ENCODE measurements at places on chromosomes 4 and X.
A peak's percentile ranks its signal among the peaks of the same experiment; 100 is the strongest.

- no peak for DNase-seq
Observed at GRCh38 chr4:105894660-105895582, at the start of gene NPNT. NPNT (plus strand) TSS chr4:105895471; CDS start chr4:105895653, 182 bp downstream.

DNA sequence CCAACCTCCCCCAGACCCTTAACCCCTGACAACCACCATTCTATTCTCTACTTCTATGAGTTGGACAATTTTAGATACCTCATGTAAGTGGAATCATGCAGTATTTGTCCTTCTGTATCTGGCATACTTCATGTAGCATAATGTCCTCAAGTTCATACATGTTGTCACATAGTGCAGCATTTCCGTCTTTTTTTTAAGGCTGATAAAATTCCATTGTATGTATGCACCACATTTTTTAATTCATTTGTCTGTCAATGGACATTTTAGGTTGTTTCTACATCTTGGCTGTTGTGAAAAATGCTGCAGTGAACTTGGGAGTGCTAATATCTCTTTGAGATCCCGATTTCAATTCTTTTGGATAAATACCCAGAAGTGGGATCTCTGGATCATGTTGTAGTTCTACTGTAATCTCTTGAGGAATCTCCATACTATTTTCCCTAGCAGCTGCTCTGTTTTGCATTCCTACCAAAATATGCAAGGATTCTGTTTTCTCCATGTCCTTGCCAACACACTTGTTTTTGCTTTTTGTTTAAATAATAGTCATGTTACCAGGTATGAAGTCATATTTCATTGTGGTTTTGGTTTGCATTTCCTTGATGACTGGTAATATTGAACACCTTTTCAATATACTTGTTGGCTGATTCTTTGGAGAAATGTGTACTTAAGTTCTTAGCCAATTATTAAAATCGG, 48.8 kb upstream of the ADAD1 start:
- DNase-seq = no peak

- DNase-seq = peak; percentile 63
Observed at GRCh38 chrX:41561045-41561444, 113.9 kb downstream of the NYX start.

GRCh38 chr4:93183576-93183975, 645.0 kb upstream of the ATOH1 start:
- DNase-seq = no peak

DNA sequence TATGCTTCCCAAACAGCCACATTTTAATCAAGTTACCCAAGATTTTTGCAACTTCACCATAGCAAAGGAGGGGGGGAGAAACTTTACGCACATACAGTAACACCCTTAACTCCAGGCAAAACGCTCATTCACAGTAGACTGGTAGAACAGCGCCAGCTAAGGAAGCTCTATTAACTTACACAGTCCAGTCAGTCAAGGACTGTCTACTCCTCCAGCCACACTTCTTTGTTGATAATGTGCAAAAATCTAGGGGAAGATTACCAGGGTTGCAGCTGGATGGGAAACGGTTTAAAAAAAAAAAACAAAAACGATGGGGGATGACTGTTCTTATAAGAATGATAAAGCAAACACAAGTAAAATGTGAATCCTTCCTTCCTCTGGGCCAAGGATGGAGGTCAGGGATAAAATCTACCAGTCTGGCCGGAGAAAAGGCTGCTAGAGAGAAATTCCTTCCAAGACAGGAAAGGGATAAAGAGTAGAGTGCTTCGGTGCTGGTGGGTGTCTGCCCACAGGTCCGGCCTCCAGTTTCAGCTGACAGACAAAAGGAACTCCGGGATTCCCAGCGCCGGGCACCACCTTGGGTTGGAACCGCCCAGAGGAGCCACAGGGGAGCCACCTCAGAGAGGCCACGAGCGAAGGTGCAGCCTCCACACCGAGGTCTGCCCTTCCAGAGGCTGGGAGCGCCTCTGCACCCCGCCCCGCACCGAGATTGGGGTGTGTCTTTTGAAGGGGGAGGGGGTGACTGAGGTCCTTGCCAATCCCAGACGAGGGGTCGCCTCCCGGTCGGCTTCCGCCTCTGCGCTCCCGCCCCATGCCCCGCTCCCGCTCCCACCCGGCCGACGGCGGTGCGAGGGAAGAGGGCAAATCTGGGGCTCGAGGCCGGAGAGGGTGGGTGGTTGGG, 811 bp downstream of the ANKRD50 start:
- peak; percentile 66 for DNase-seq

DNA sequence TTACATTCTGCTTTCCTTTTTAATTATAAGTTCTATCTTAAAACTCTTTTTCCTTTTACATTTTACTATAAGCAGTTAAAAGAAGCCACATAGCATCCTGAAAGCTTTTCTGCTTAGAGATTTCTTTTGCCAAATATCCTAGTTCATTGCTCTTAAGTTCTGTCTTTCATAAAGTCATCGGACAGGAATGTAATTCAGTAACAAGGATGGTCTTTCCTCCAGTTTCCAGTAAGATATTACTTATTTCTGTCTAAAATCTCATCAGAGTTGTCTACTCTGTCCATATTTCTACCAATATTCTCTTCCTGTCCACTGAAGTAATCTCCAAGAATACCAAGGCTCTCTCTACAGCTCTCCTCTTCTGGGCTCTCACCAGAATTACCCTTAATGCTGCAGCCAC, 37.5 kb upstream of the ADH1C start:
- DNase-seq = no peak

- DNase-seq = no peak
Observed at GRCh38 chr4:176818531-176818930, 25.8 kb upstream of the VEGFC start.

DNA sequence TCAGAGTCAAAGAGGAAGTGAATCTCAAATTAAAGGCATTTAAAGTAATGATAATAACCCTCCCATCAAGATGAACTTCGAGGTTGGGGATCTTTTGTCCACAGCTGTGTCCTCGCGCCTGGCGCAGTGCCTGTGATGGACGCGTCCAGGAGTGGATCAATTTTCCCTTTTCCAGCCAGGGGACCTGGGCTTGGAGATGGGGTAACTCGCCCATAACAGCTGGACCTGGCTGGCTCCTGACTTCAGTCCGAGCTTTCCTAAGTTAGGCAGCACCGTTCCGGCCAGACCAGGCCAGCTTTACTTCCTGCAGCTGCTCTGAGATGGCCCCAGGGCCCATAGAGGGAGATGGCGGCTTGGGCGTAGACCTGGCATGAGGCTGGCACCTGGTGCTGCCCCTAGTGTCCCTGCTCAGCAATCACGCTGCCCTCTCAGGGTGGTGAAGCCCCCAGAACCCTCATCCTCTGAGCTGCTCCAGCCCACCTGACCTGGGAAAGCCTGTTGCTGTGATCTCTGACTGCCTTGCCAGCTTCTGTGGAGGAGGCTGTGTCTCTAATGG, 23.9 kb downstream of the ADRA2C start:
- no peak for DNase-seq

DNA sequence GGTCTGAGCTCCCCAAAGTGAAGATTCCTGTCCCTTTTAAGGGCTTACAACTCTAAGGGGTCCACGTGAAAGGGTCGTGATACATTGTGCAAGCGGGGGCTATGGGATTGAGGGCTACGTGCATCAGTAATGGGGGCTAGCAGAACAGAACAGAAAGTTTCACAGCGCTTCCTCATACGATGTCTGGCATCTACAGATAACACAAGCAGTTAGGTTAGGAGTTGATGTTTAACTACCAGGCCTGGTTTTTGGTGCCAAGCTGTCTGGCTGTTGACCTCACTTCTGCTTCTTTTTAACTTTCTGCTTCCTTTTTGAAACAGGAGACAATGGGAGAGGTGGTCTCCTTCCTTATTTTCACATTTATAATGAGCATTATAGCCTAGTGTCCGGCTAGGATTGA, 368.6 kb upstream of the CXorf51A start:
- DNase-seq = no peak

DNA sequence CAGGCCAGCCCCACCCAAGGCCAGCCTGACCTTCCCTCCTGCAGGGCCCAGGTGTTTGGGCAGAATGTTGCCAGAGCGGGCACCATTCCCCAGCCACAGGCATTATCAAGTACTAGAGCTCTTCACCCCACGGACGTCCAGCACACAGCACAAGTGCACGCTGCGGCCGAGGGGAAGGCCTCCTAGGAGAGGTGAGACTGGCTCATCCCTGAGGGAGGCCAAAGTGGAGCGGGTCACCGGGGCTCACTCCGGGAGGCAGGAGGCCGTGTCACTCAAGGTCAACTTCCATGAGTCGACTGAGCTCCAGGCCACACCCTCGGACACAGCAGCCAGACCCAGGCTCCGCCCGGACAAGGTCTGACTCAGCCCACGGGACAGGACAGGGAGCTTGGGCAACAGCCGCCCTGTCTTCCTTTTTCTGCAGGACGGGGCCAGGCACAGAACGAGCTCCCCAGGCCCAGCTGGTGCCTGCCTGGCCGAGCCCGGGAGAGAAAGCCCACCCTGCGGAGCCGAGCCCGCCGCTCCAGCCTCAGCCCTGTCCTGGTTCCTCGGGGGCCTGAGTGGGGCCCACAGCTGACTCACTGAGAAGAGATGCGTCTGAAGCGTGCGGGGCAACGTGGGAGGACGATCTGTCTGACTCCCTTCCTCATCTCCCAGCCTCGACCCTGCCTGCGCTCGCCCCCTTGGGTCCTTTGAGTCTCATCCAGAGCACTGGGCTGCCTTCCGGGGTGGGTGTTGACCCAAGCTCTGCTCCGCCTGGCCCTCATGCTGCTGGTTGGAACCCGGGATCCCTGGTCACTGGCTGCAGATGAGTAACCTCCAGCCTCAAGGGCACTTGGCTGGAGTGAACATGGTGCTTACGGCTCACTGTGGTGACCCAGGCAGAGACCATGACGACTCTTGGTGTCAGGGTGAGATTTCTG, 1.6 kb downstream of the SLC49A3 start:
- peak; percentile 95 for DNase-seq

- DNase-seq = peak; percentile 23
Observed at GRCh38 chrX:48468693-48469691, 1.1 kb downstream of the SLC38A5 start.

- no peak for DNase-seq
Observed at GRCh38 chr4:88646528-88647280, 50.9 kb downstream of the NAP1L5 start.

GRCh38 chrX:118207831-118208453, 91.3 kb upstream of the KLHL13 start:
- no peak for DNase-seq

- no peak for DNase-seq
Observed at GRCh38 chr4:80153874-80154544, 43.3 kb upstream of the PRDM8 start.

GRCh38 chr4:140195806-140196205, 41.8 kb upstream of the MAML3 start:
- DNase-seq = no peak

DNA sequence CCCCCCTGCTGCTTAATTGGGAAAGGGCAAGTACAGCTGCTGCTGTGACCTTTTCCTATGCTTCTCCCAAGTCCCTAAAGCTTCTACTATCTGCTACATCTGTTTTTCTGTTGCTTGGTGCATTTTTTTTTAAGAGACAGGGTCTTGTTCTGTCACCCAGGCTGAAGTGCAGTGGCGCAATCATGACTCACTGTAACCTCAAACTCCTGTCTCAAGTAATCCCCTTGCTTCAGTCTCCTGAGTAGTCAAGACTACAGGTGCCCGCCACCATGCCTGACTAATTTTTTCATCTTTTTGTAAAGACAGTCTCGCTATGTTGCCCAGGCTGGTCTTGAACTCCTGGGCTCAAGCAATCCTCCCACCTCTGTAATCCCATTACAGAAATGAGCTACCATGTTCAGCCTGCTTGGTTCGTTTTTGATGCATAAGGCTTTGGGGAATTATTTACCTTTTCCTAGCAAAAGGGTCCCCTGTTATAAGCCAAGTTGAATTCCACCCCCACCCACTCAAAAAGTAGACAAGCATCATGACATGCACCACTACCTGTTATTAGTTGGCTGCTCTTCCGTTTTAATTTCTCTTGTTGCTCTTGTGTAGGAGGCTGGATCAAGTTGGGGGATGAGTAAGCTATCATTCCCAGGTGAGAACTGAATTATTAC, 39.6 kb downstream of the DGKK start:
- peak; percentile 2 for DNase-seq
